Renal cortical epithelial cell (primary cell): ENCODE measurements at places on chromosomes 6 and 20.

DNA sequence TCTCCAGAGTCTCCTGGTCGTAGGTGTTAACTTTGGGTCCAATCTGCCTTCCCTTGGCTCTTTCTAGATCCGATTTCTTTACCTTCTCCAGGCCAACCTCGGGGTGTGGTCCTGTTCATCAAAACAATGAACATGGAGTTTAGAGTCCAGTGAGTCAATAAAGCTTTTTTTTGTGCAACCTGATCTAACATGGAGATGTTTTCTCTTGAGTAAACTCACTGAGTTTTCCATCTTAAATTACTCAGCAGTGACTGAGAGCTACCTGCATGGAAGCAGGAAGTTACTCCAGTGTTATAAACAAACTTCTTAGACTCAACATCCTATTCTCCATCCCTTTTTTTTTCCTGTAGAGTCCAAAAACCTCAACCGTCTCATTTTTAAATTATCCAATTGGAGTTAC, 14.9 kb upstream of the SLC22A1 start:
- peak; percentile 18 for DNase-seq

DNA sequence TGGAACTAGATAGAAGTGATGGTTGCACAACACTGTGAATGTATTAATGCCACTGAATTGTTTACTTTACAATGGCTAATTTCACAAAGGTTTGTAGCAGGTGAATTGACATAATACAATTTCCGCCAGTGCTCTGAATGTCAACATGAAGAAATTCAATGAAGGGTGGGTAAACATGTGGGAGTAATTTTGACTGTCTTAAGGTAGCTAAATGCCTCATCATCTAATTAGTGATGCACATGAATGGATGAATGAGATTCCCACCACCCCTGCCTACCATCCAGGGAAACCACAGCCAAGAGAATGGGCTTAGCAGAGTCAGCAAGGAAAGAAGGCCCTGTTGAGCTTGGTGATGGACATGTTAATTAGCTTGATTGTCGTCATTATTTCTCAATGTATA, 275.3 kb downstream of the ALDH8A1 start:
- peak; percentile 86 for DNase-seq

DNA sequence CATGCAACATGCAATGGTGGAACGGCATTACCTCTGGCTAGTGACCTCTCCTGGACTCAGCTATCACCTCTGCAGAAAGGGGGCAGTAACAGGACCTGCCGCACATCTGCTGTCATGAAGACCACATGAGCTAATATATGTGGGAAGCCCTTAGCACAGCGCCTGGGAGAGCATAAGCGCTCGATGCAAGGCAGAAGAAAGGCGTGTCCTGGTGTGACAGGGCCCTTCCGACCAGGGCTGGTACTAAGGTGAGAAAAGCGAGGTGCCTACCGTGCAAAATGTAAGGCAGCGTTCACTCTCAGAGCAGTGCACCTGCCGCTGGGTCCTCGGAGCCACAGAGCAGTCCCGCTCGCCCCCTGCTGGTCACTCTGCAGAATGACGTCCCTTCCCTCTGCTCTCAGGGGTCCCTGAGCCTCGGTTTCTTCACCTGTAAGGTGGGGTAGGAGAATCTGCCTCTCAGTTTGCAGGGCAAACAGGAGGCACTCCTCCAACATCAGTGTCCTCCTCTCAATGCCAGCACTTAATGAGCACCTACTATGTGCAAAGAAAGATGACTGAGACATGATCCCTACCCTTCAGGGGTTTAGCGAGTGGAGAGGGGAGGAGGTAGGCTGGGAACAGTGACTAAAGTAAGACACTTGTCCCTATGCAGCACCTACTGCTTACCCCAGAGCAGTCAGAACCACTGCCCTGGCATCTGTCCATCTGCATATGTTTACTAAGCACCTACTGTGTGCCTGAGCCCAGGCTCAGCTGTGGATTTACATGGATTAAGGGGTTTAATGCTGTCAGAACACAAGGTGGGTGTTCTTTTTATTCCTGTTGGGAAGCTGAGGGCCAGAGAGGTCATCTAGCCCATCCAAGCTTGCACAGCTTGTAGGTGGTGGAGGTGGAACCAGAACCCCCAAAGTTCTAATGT, 41.1 kb upstream of the PTGIS start:
- DNase-seq: peak; percentile 19

GRCh38 chr20:47929368-47930115, 144.3 kb upstream of the SULF2 start:
- peak; percentile 90 for DNase-seq

DNA sequence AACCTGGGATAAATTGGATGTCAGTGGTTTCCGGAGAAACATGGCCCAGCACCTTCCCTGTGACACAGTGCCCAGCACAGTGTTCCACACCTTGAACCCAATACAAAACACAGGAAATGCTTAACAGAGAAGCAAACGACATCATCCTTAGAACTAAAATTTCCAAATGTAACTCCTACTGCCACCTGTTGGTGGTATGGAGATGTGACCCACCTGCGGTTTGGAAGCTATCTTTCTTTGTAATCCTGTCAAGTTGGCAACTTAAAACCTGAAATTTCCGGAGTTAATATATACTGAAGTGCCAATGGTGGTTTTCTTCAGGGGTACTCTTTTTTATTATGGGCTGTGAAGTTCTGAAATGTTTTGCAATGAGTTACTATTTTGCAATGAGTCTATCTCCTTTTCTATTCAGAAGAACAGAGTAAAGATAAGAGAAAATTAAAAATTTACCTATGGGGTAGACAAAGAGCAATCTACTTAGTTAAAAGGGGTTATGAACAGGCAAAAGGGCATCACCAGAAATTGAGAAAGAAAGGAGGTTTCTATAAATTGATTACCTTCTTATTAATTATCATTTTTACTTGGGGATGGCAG, 658.8 kb downstream of the PTPRT start:
- DNase-seq: peak; percentile 1

DNA sequence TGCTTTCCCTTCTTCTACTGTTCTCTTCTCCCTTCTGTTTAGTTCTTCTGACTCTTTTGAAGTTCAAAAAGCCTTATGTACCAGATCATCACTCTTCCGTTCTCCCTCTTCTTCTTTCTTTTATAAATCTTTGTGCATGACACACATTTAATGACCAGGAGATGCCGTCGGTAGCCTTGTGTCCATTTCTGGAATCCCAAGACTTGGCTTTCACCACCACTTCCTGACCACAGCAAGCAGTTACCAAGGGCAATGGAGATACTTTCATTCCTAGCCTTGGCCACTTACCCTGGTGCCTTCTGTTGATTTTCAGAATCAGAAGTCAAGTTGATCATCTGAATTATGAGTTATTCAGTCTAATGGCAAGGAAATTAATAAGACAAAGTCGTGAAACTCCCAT, 268.5 kb upstream of the QKI start:
- no peak for DNase-seq
